ENCODE measurements at places on chromosomes 11 and 22.

GRCh38 chr11:113908098-113908497 lies 3.5 kb downstream of the HTR3B start:
- DNase-seq = no peak

DNA sequence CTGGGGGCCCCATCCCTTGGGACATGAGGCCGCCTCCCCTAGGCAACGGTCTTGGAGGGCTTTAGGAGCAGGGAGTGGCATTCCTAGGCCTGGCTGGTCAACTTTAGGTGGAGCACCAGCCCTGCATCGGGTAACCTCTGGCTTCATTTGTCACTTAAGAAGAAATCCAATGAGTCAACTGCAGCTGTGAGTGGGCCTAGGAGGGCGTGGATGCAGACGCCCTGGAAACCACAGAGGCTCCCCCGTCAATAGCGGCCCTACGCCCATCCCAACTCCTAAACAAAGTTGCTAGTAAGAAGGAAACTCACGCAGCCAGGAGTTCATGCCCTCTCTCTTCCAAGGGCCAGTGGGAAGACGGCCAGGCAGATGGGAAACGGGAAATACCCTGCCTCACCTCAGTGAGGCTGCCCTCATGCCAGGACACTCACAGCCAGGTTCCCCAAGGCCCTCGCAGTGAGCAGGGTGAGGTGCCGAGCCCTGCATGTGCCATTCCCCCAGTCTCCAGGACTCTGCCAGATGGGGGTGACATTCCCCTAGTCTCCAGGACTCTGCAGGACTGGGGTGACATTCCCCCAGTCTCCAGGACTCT lies 20.8 kb downstream of the BID start:
- no peak for DNase-seq

DNA sequence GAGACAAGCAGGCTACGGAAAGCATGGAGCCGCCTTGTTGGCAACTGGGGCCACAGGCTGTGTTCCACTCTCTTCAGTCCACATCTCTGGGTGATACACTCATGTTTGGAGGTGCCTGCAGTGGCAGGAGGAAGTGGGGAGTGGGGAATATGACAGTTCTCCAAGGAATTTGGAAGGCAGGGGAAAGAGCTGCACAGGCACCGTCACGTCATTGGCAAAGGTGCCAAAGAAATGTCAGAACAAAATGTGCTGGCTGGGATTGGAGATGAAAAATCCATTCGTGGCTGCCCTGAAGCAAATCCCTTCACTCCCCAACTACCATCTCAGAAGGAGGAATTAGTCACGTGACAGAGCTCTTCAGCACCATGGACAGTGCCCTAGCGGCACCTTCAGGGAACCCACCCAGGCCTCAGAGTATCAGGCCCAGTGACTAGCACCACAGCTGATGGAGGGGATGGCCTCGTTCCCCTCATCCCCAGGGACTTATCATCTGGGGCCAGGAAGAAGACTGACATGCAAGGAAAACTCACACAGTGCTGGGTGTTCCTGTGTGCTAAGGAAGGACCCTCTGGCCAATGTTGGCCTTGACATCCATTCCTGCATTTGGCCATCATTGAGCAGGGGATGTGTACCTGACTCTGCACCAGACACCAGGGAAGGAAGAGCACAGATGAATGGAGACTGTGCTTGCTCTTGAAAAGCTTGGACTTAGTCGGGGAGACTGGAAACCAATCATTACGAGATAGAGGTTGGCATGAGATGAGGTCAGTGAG lies 48.5 kb upstream of the PRDM11 start:
- DNase-seq = no peak

GRCh38 chr11:92625894-92626293 lies 343.6 kb upstream of the MTNR1B start:
- no peak for DNase-seq

DNA sequence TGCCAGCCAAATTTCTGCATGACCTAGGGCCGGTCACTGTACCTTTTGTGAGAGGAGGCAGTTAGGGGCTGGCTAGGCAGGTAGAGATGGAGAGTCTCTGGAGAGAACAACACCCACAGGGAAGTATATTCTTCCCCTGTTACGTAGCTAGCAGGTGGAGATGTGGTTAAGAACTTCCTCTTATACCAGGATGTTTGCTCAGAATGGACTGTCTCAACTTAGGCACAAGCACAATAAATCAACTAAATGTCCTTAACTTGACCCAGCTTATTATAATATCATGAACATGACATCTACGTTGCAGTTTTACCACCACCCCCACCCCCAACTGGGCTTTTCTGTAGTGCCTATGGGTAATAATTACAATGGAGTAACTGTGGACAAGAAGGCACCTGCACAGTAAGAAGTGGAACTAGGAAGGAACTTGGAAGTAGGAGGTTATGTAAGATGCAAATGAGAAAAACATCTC lies 60.7 kb upstream of the MPEG1 start:
- no peak for DNase-seq

- no peak for DNase-seq
Observed at GRCh38 chr11:113247966-113248365, 66.4 kb upstream of the TTC12 start.

GRCh38 chr11:69415411-69416142 lies 65.9 kb upstream of the LINC01488 start:
- DNase-seq = no peak
